ENCODE measurements at places on chromosomes 12 and 14.

GRCh38 chr12:26723379-26724308 lies 109.3 kb downstream of the ITPR2 start:
- H3K27ac ChIP-seq = no peak overlapping the region
- H3K36me3 ChIP-seq = no peaks in the 10 kb centered on the region
- H3K4me3 ChIP-seq = no peak overlapping the region

DNA sequence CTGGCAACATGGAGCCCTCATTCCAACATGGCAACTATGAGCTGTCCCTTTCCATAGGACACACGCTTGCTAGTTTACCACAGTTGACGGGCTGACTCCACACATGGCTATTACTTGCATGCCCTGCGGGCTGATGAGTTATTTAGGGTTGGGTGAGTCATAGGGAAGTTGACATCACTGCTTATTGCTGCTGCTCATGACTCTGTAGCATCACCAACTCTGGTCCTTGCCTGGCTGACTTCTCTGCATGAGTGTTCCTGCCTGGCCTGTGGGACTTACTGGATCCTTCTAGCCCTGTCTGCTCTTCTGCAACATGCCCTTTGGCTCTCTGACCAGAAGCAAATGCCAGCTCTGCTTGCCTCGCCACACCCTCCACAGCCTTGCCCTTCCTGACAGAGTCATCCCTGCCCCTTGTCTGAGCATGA lies 199.5 kb downstream of the ANO6 start:
- no peaks in the 10 kb centered on the region for H3K27me3 ChIP-seq
- H3K4me1 ChIP-seq = no peaks in the 10 kb centered on the region
- no peak for DNase-seq
- H3K27ac ChIP-seq = no peak overlapping the region
- no peak overlapping the region for H3K4me3 ChIP-seq

- H3K27me3 ChIP-seq = no peaks in the 10 kb centered on the region
- H3K27ac ChIP-seq = no peak overlapping the region
- H3K4me3 ChIP-seq = no peak overlapping the region
- H3K36me3 ChIP-seq = no peaks in the 10 kb centered on the region
- H3K4me1 ChIP-seq = peaks cover 10% of the 10 kb centered on the region
- no peak for DNase-seq
Measured at GRCh38 chr14:100212476-100213333, 26.2 kb upstream of the YY1 start.

GRCh38 chr14:90886297-90886815 lies 70.1 kb upstream of the TTC7B start:
- no peak overlapping the region for H3K4me3 ChIP-seq
- H3K27me3 ChIP-seq = no peaks in the 10 kb centered on the region
- H3K4me1 ChIP-seq = no peaks in the 10 kb centered on the region
- DNase-seq = no peak

DNA sequence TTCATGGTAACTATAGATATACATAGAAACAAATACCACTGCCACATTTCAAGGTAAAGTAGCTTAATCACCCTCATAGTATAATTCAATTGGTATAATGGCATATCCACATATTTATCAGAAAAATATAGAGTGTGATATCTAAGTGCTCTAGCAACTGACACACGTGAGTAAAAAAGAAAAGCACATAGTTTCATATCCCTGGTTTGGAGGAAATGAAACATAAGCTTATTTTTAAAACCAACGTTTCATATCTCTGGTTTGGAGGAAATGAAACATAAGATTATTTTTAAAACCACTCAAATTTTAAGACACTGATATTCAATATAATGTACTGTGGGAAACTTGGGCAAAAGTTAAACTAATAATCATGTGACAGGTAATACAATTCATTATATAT lies 2.1 kb downstream of the OR6C70 start:
- H3K36me3 ChIP-seq = no peaks in the 10 kb centered on the region
- H3K27ac ChIP-seq = no peak overlapping the region
- no peak overlapping the region for H3K4me3 ChIP-seq
- DNase-seq = no peak

DNA sequence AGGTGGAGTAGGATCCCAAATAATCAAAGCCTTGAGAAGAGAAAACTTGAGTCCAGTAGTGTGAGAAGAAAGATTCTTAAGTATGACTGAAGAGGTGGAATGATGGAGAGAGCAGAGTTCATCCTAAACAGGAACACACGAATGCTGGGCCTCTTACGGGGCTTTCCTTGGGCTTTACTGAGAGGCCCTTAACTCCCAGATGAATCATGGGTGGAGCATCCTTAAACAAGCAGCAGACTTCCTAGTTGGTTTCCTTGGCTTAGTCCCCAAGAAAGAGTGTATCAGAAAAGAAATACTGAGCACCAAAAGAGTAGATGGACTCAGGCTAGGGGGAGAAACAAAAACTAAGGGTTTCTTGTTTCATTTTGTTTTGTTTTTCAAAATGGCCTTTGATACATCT lies 132.5 kb downstream of the GPR135 start:
- no peak overlapping the region for H3K4me3 ChIP-seq
- no peak overlapping the region for H3K27ac ChIP-seq
- H3K27me3 ChIP-seq = no peaks in the 10 kb centered on the region
- H3K4me1 ChIP-seq = peaks cover 2% of the 10 kb centered on the region

DNA sequence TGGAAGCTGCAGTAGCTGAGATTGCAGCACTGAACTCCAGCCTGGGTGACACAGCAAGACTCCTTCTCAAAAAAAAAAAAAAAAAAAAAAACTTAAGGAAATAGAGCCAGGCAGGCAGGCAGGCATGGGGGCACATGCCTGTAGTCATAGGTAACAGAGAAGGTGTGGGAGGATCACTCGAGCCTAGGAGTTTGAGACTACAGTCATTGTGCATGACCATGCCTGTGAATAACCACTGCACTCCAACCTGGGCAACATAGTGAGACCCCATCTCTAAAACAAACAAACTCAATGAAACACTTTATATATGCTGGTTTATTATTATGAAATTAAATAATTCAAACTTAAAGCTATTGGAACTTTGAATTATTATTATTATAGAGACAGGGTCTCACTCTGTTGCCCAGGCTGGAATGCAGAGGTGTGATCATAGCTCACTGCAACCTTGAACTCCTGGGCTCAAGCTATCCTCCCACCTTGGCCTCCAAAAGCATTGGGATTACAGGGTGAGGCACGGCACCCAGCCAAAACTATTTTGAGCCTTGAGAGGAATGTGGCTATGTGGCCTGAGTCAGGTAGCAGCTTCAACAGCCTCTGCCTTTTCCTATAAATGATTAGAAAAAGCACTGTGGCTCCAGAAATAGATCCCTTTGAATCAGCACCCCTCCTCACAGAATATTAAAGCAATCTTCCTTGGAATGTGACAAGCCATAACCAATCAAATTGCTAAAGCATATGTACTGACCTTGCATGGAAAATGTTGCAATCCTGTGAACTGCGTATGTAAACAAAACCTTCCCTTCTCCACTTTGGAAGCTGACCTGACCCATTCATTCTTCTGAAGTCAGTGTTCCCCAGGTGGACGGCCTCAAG lies 34.7 kb upstream of the YY1 start:
- H3K4me3 ChIP-seq = no peak overlapping the region
- no peak overlapping the region for H3K27ac ChIP-seq
- DNase-seq = no peak
- H3K36me3 ChIP-seq = no peaks in the 10 kb centered on the region

GRCh38 chr12:68871921-68872320 lies 61.0 kb downstream of the CPM start:
- no peaks in the 10 kb centered on the region for H3K4me1 ChIP-seq
- H3K36me3 ChIP-seq = peaks cover 5% of the 10 kb centered on the region
- no peak overlapping the region for H3K4me3 ChIP-seq
- H3K27ac ChIP-seq = no peak overlapping the region
- no peak for DNase-seq

GRCh38 chr14:100594625-100594951 lies 7.4 kb upstream of the BEGAIN start:
- H3K27me3 ChIP-seq = no peaks in the 10 kb centered on the region
- no peaks in the 10 kb centered on the region for H3K4me1 ChIP-seq

DNA sequence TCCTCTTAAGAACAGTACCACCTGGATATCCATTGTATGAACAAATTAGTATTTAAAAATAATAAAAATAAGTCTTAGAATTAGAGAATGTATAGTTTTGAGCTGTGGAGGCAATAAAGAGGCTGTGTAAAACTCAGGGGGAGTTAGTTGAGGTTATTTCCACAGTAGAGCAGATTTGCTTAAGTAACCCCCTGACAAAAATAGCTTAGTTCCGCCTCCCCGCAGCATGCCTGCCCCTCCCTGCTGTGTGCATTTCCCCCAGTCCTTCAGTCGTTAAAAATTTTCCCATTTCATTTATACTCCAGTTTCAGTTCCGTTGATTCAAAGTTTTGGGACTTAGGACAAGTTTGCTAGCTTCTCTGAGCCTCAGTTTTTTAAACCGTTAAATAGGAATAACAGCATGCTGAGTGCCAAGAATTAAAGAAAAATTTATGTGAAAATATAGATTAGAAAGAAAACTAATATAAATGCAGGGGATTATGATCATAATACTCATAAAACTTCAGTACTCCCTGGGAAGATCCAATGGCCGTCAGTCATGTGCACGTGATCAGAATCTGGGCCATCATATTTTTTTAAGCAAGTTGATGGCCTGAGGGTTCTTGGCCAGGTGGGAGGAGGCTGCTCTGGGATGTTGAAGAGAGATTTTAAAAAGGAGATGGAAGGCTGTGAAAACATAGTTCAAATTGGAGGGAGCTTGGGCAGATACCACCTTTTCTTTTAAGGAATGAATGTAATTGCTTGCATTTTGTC lies 14.5 kb upstream of the SLC38A2 start:
- H3K36me3 ChIP-seq = no peaks in the 10 kb centered on the region
- H3K4me1 ChIP-seq = peaks cover 40% of the 10 kb centered on the region
- H3K27me3 ChIP-seq = no peaks in the 10 kb centered on the region
- H3K27ac ChIP-seq = peak overlapping the region; percentile 100
- DNase-seq = no peak

- no peaks in the 10 kb centered on the region for H3K27me3 ChIP-seq
- H3K27ac ChIP-seq = no peak overlapping the region
- no peak overlapping the region for H3K4me3 ChIP-seq
- H3K4me1 ChIP-seq = no peaks in the 10 kb centered on the region
Measured at GRCh38 chr12:29521951-29522350, 24.5 kb upstream of the OVCH1 start.

- no peak overlapping the region for H3K4me3 ChIP-seq
- no peak for DNase-seq
- peak overlapping the region; percentile 58 for H3K27ac ChIP-seq
- H3K36me3 ChIP-seq = peaks cover 28% of the 10 kb centered on the region
- H3K27me3 ChIP-seq = no peaks in the 10 kb centered on the region
Measured at GRCh38 chr12:7072554-7072953, 12.0 kb downstream of the C1S start.

- H3K27ac ChIP-seq = no peak overlapping the region
- H3K27me3 ChIP-seq = no peaks in the 10 kb centered on the region
- DNase-seq = no peak
- no peaks in the 10 kb centered on the region for H3K36me3 ChIP-seq
- H3K4me1 ChIP-seq = peaks cover 3% of the 10 kb centered on the region
Measured at GRCh38 chr12:115354007-115354890, 670.3 kb upstream of the TBX3 start.

DNA sequence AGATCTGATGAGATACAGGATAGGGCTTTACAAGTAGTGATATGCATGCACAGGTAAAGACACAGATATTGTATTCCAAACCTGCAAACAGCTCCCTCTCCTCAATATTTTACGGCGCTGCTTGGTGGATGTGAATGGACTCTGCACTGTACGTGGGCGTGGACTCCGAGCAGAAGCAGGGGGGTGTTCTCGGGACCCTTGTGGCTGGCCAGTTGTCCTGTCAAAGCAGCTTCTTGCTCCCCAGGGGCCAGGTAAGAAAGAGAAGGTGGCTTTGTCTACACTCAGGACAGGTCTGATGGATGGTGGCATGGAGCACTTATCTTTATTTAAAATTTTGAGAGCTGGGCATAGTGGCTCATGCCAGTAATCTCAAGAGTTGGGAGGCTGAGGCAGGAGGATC lies 29.5 kb upstream of the CLMN start:
- no peak overlapping the region for H3K27ac ChIP-seq
- no peaks in the 10 kb centered on the region for H3K36me3 ChIP-seq
- H3K4me1 ChIP-seq = no peaks in the 10 kb centered on the region
- H3K27me3 ChIP-seq = no peaks in the 10 kb centered on the region

GRCh38 chr12:116140529-116140928 lies 137.0 kb downstream of the MED13L start:
- no peaks in the 10 kb centered on the region for H3K27me3 ChIP-seq
- no peak overlapping the region for H3K4me3 ChIP-seq
- peaks cover 26% of the 10 kb centered on the region for H3K4me1 ChIP-seq
- no peak for DNase-seq
- H3K27ac ChIP-seq = no peak overlapping the region

GRCh38 chr12:50765095-50765911 lies 1.4 kb downstream of the ATF1 start:
- peak; percentile 56 for DNase-seq
- peaks cover 25% of the 10 kb centered on the region for H3K4me1 ChIP-seq
- H3K27ac ChIP-seq = peak overlapping the region; percentile 94

DNA sequence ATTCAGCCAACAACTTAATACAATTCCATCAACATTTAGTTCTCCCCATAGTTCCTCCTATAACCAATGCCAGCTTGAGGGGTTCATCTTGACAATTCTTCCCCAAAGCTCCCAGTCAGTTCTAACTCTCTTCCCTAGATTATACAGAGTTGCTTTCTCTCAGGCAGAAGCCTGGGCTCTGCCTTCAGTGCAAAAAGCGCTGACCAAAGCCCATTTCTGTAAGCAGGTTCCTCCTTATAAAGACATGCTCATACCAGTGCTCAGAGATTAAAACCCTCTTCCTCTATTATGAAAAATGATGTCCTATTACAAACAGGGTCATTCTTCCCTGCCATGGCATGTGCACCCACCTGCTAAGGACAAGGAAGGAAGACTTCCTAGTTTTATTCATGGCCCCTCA lies 16.2 kb downstream of the SPIC start:
- H3K36me3 ChIP-seq = no peaks in the 10 kb centered on the region
- H3K4me1 ChIP-seq = no peaks in the 10 kb centered on the region
- H3K27ac ChIP-seq = no peak overlapping the region
- no peaks in the 10 kb centered on the region for H3K27me3 ChIP-seq
- no peak for DNase-seq

- H3K36me3 ChIP-seq = no peaks in the 10 kb centered on the region
- no peak overlapping the region for H3K4me3 ChIP-seq
- peaks cover 26% of the 10 kb centered on the region for H3K27me3 ChIP-seq
- no peak overlapping the region for H3K27ac ChIP-seq
- DNase-seq = no peak
- no peaks in the 10 kb centered on the region for H3K4me1 ChIP-seq
Measured at GRCh38 chr14:76133103-76133502, 18.6 kb upstream of the GPATCH2L start.

GRCh38 chr14:30673071-30673470 lies 51.0 kb downstream of the SCFD1 start:
- H3K36me3 ChIP-seq = peaks cover 20% of the 10 kb centered on the region
- DNase-seq = no peak
- H3K27me3 ChIP-seq = no peaks in the 10 kb centered on the region

GRCh38 chr14:59698793-59699192 lies 122.2 kb upstream of the CCDC175 start:
- no peak overlapping the region for H3K4me3 ChIP-seq
- no peaks in the 10 kb centered on the region for H3K36me3 ChIP-seq
- no peaks in the 10 kb centered on the region for H3K4me1 ChIP-seq
